ENCODE measurements at places on chromosomes 2 and 18.

GRCh38 chr2:143936848-143937722, 582.8 kb downstream of the ZEB2 start:
- peak; percentile 29 for DNase-seq

- DNase-seq, result no peak
Observed at GRCh38 chr2:81979086-81979485, 1674.5 kb upstream of the LRRTM1 start.

- DNase-seq, result no peak
Observed at GRCh38 chr2:142502402-142502801, 371.6 kb upstream of the LRP1B start.

- no peak for DNase-seq
Observed at GRCh38 chr18:67783196-67783946, 266.9 kb upstream of the DSEL start.

- DNase-seq, result no peak
Observed at GRCh38 chr2:150595803-150596470, 108.5 kb upstream of the RND3 start.

GRCh38 chr2:175574069-175574468, 392.6 kb upstream of the ATP5MC3 start:
- DNase-seq, result no peak

GRCh38 chr2:47033102-47033880, 117.7 kb upstream of the MCFD2 start:
- no peak for DNase-seq

DNA sequence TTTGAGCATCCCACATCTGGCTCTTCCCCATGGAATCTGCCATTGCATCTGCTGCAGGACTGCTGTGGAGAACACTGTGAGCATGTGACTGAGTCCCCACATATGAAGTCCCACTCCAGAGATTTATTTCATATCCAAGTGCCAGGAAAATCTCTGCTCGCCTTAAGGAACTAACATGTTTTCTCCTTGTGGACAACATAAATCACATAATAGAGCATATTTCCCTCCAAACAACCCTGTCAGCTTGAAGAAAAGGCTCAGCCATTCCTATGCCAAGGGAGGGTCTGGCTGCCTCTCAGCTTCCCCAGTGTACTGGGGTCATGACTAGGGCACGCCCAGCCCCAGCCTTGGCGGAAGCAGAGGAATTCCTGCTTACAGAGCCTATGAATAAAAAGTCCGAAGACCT, 193.7 kb downstream of the DNER start:
- no peak for DNase-seq

GRCh38 chr2:192030289-192030688, 164.4 kb downstream of the TMEFF2 start:
- DNase-seq, result no peak

DNA sequence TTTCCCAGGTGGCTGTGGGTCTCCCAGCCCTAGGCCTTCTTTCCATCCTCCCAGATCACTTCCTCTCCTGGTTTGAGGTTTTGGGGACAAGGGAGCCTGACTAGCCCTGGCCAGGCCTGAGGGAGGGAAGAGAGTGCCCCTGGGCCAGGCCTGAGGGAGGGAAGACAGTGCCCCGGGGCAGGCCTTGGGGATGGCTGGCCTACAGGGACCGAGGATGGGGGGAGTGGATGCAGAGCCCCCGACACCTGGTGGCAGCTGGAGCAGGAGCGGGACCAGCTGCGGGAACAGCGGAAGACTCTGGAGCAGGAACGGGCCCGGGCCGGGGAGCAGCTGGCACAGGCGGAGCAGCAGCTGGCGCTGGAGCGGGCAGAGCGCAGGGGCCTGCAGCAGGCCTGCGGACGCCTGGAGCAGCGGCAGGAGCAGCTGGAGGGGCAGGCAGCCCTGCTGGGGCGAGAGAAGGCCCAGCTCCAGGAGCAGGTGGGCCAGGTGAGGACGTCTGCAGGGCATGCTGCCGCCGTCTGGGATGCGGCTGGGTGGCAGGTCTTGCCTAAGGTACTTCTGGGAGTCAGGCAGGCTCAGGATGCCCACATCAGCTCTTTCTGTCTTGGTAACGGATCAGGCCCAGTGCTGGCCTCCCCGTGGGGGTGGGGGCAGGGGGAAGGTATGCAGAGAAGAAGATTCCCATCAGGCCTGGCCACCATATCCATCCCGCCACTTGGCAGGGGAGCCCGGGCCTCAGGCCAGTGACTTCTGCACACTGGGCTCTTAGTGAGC, 29.2 kb downstream of the CROCC2 start:
- DNase-seq, result no peak

DNA sequence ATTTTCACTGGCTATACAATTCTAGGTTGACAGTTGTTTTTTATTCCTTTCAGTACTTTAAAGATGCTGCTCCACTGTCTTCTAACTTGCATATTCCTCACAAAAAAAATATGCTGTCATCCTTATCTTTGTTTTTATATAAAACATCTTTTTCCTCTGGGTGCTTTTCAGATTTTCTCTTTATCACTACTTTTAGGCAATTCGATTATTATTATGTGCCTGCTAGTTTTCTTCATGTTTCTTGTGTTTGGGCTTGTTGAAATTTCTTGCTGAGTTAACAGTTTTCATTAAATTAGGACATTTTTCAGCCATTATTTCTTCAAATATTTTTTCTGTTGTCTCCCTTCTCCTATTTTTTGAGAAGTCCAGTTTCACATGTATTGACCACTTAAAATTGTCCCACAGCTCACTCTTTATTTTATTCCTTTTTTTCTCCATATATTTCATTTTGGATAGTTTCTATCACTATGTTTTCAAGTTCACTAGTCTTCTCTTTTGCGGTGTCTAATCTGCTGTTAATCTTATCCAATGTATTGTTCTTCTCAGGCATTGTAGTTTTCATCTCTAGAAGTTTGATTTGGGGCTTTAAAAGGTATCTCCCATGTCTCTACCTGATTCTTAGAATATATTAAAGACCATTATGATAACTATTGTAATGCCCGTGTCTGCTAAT, 205.1 kb upstream of the SIX3 start:
- no peak for DNase-seq

DNA sequence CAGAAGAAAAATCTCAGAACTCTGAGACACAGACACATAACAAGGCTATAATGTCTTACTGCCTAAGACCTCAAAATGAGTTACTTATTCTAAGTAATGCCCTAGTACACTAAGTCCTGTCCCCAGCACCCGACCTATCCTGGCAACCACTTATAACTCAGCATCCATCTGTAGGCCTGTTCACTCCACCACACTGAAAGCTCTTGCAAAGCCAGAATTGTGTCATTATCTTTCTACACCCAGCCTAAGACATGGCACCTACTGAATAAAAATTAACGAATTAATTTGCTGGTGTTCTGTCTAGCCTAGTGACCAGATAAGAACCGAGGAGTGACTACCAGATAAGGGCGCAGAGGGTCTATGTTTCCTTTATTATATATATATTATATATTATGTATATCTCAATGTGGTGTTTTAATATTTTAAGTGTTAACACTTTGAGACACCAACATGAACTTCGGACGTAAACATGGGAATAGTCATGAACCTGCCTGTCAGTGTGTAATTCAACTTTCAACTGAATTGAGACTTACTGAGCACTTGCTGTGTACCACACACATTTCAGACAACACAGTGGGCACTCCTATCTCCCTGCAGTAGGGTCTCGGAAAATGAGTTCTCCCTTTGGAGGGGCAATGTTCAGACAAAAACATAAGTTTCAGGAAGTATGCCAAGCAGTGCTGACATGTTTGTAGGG, 27.7 kb downstream of the TMEM131 start:
- DNase-seq, result no peak

GRCh38 chr2:236309669-236310029, 45.4 kb upstream of the ASB18 start:
- DNase-seq, result no peak

DNA sequence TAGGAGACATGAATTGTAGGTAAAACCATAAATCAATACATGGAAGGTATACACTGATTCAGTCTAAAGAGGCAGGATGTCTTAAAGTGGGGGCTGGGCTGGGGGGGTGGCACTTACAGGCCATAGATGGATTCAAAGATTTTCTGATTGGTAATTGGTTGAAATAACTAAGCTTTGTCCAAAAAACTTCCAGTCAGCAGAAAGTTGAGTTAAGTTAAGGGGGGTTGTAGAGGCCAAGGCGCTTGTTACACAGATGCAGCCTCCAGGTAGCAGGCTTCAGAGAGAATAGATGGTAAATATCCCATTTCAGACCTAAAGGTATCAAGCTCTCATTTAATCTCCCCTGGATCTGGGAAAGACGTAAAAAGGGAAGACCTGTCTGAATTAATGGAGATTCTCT, 233.6 kb upstream of the NRXN1 start:
- DNase-seq, result no peak
